ENCODE measurements at places on chromosomes 5 and 9.

DNA sequence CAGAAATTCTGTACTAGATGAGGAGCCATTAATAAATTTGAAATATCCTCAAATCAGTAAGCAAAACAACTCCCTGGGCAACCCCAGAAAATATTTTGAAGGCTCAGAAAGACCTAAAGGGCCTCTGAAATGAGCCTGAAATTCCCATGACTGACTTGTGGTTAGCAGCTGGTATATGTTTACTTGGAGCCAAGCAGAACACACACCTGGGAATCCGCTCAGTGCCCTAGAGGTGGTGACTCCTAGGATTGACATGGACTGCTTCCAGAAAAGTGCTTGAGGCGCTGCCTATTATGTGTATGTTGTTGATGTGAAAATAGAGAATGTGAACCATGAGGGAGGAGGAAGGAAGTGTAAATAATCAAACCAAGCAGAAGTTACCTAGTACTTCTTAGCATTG is 14.7 kb downstream of the RFK start:
- DNase-seq = no peak

- no peak for DNase-seq
Observed at GRCh38 chr5:27315363-27316270, 277.2 kb upstream of the CDH9 start.

GRCh38 chr5:77300451-77300850 is 90.0 kb downstream of the PDE8B start:
- DNase-seq = no peak

- DNase-seq = no peak
Observed at GRCh38 chr5:33091571-33092363, 349.0 kb upstream of the TARS1 start.

DNA sequence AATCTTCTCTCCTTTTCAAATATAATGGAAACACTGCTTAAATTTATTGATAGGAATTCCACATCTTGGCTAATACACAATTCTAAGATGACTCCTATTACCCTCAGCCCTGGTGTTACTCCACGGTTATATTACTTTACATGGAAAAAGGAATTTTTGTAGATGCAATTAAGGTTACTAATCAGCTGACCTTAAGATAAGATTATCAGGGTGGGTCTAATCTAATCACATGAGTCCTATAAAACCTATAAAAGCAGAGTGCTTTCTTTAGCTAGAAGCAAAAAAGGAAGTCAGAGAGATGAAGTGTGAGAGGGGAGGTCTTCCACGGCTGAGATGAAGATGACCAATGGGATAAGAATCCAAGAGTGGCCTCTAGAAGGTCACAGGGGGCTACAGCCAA is 268.6 kb downstream of the PDE4D start:
- DNase-seq = no peak

- DNase-seq = no peak
Observed at GRCh38 chr5:8726383-8727036, 819.4 kb downstream of the SEMA5A start.

GRCh38 chr9:14906000-14906399 is 4.2 kb downstream of the FREM1 start:
- no peak for DNase-seq

DNA sequence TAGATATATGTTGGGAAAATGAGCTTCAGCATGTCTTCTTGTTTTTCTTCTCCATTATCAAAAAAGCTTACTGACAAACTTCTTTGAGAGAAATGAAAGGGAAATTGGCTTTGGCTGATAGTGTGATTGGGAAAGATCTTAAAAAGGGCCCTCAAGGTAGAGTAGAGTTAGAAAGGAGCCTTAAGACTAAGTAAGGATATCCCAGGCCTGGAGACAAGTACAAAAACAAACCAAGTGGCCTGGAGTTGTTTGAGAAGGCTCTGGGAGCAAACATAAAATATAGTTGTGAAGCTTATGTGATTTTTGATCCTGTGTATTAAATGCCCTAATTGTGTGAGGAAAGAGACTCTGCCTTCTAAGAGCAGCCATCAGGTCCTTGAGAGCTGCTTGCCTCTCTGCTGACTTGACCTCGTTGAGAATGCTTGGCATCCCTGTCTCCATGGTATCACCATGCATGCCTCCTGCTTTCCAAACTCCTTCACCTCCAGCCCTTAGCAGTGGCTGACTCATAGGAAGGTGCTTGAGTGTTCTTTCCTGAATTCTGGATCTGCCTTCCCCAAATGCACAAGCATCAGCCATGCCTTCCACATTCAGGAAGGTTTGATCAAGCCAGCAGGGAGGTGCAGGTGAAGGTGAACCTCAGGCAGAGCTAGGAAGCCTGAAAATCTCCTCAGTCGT is 78.9 kb downstream of the SMARCA2 start:
- no peak for DNase-seq

DNA sequence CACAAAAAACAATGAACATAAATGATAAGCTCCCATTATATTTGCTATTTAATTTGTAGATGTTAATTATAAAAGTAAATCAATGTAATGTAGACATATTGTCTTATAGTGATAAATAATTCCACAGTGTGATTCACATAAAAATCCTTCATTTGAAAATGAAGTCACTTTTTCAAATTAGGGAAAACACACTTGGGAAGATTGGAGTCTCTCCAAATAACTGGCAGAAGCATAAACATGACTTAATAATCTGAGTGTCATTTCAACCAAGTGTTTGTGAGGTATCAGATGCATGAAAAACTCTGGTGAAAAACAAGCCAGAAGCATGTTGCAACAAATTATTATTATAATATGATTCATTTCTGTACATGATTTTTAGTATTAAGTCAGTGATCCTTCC is 102.2 kb downstream of the CETN3 start:
- no peak for DNase-seq

DNA sequence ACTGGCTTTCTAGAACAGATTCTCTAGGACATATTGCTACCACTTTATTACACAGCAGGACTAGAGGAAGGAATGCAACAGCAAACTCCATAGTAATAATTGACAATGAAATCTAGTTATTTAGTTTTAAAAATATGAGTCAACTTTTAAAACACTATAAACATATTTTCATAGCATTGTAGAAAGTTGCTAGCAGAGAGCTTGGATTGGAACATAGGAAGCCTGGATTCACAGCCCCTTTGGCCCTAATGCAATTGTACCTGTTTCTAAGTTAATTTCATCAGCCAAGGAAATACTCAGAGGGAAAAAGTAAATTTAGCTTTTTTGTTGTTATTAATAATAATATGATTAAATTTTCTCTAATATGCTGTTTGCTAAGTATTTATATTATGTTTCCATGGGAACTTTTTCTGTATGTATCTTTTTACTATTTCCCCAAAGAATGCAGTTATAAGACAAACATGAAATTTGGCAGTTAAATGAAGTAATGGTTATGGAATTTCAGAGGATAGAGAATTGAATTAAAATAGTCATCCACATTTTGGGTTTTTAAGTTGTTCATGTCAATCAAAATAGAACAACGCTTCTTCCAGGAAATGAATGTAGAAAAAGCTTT is 45.6 kb downstream of the VCAN start:
- no peak for DNase-seq

DNA sequence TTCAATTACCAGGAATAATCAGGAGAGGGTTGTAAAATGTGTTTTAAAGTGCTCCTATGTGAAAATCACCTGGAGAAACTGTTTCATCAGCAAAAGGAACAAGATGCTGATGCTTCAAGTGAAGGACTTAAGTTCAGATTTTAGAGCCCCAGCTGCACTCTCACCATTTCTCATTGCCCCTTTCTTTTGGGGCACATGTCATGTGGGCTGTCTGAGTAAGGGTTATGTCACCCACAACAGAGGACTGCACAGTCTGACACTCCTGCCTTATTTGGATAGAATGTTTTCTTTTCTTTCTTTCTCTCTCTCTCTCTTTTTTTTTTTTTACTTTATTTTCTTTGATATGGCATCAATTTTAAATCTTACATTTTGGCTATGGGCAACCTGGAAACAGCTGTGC is 204.1 kb upstream of the EFNA5 start:
- DNase-seq = no peak

DNA sequence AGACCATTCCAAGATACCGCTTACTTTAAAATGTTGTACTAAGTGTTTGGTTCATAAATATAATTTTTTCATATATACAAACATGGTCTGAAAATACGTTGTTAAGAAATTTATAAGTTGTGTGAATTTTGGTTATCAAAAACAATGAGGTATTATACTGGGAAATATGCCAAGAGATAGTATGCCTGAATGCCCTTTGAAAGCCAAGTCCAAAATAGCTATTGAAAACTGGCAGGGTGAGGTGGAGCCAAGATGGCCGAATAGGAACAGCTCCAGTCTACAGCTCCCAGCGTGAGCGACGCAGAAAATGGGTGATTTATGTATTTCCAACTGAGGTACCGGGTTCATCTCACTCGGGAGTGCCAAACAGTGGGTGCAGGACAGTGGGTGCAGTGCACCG is 533.5 kb downstream of the ZNF608 start:
- no peak for DNase-seq

- no peak for DNase-seq
Observed at GRCh38 chr5:54363669-54364068, 53.3 kb upstream of the ARL15 start.

DNA sequence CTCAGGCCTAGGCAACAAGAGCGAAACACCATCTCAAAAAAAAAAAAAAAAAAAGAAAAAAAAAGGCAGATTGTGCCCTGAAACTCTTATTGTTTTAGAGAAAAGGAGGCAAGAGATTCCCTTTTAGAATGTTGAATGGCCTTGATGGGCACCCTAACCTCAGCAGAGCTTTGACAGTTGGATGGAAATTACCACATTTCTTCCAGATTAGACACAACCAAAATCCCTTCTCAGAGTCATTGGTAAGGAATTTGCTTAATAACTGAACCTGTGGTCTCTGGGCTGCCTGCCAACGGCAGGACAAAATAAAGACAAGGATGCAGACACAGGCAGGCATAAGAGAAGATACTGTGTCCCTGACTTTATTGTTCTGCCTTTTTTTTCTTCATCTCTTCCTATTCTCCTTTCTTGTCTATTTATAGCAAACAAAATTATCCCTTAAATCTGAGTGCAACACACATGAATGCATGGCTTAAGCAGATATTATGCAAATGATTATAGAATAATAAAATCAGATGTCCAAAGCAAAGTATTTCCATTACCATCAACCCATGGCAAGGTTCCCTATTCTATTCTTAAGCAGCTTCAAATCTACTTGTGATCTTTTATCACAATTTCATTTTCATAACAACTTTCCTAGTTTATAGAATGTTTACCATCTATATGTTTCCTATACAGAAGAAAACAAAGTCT is 37.3 kb upstream of the TRIO start:
- DNase-seq = no peak

- no peak for DNase-seq
Observed at GRCh38 chr9:108083796-108084352, 594.3 kb upstream of the KLF4 start.

GRCh38 chr5:144142139-144142823 is 28.2 kb downstream of the YIPF5 start:
- DNase-seq = peak; percentile 1

DNA sequence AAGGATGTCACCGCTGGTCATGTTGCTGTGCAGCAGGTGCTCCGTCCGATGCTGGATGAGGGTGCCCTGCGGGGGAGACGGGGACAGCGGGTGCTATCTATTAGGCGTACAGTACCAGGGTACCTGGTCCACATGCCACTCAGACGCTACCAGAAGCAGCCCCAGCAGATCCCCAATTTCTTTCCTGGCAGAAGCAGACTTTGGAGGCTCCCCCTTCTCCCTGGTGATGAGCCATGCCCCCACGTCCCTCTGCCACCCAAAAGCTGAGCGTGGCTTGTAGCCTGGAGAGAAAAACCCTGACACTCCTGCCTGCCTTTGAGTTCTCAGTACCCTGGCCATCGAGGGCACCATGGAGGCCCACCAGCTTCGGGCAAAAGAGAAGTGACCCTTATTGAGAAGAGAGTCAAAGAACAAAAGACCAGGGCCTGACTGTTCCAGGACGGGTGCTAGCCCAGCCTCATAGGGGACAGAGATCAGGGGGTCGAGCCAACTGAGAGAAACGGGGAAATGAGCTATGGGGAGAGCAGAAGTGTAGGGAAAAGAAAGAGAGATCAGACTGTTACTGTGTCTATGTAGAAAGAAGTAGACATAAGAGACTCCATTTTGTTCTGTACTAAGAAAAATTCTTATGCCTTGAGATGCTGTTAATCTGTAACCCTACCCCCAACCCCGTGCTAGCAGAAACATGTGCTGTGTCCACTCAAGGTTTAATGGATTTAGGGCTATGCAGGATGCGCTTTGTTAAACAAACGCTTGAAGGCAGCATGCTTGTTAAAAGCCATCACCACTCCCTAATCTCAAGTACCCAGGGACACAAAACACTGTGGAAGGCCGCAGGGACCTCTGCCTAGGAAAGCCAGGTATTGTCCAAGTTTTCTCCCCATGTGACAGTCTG is 62.0 kb upstream of the ZNF354B start:
- no peak for DNase-seq

GRCh38 chr5:126274763-126275125 is 148.5 kb upstream of the GRAMD2B start:
- no peak for DNase-seq

- no peak for DNase-seq
Observed at GRCh38 chr5:133494923-133495246, 117.5 kb downstream of the FSTL4 start.

DNA sequence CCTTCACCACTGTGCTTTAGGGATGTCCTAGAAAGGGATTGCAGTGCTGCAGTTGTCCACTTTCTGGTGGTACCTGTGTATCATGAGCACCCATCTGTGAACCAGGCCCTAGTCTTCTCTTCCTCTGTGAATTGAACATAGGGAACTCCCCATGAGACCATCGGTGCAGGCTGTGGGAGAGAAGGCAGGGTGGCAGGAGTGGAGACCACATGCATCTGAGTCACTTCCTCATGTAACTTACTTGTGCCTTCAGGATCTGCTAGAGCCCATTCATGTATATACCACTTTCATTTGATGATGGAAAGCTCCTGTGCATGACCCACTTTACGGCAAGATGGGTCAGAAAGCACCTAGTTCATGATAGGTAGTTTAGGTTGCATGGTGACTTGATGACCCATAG is 478.1 kb upstream of the CDH9 start:
- no peak for DNase-seq

GRCh38 chr5:54091307-54092130 is 218.9 kb downstream of the ARL15 start:
- no peak for DNase-seq

All from CD4-positive, alpha-beta T cell treated with Interleukin-6 at 100 ng/mL for 8 hours (primary cell).